Mesothelial cell of epicardium (in vitro differentiated cells): ENCODE measurements at places on chromosomes 7 and 10.

- DNase-seq = no peak
Observed at GRCh38 chr10:94451883-94452519, 49.7 kb downstream of the TBC1D12 start.

- no peak for DNase-seq
Observed at GRCh38 chr10:86785037-86785436, 28.6 kb downstream of the BMPR1A start.

GRCh38 chr10:35367982-35368381 lies 31.7 kb downstream of the CCNY start:
- no peak for DNase-seq

DNA sequence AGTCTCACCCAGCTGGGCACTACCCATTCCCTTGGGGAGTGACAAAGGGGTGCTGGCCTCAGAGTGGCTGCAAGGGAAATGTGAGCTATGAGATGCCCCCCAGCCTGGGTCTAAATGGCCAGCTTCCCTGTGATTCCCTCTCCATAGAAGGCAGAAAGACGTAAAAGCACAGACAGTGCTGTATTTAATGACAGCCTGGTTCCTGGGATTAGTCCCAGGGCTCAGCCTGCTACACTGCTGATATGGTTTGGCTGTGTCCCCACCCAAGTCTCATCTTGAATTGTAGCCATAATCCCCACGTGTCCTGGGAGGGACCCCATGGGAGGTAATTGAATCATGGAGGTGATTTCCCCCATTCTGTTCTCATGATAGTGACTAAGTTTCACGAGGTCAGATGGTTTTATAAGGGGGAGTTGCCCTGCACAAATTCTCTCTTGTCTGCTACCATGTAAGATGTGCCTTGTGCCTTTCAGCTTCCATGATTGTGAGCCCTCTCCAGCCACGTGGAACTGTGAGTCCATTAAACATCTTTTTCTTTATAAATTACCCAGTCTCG lies 23.9 kb upstream of the CALN1 start:
- DNase-seq = no peak
